ENCODE measurements at places on chromosomes 16 and 17.
A peak's percentile ranks its signal among the peaks of the same experiment; 100 is the strongest.

- no peak for DNase-seq
Measured at GRCh38 chr17:79850571-79851460, 11.6 kb upstream of the CBX4 start.

- no peak for DNase-seq
Measured at GRCh38 chr16:14020141-14020540, 51.0 kb upstream of the MRTFB start.

DNA sequence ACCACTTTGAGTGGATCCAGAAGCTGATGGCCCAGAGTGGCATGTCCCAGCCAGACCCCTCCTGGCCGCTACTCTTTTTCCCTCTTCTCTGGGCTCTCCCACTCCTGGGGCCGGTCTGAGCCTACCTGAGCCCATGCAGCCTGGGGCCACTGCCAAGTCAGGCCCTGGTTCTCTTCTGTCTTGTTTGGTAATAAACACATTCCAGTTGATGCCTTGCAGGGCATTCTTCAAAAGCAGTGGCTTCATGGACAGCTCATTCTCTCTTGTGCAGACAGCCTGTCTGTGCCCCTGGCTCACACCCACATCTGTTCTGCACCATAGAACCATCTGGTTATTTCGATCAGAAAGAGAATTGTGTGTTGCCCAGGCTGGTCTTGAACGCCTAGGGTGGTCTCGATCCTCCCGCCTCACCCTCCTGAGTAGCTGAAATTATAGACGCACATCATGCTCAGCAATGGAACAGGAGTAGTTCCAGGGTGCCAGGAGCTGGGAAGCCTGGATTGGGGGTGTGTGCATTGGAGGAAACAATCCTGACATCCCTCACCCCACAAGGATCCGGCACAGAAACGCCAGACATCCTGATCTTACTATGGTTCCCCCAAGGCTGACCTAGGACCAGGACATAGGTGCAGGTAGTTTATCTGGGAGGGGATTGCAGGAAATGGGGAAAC is 4.6 kb downstream of the PRSS21 start:
- DNase-seq: no peak

DNA sequence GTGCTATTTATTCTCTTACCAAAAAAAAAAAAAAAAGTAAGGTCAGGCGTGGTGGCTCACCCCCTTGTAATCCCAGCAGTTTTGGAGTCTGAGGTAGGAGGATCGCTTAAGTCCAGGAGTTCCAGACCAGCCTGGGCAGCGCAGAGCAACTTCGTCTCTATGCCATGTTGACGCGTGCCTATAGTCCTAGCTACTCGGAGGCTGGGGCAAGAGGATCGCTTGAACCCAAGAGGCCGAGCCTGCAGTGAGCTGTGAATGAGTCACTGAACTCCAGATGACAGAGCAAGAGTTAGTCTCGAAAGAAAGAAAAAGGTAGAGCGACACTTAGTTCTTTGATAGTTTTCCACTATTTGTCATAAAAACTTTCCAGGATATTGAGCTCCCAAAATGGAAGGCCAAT is 1.4 kb upstream of the TENT4B start:
- DNase-seq: no peak

DNA sequence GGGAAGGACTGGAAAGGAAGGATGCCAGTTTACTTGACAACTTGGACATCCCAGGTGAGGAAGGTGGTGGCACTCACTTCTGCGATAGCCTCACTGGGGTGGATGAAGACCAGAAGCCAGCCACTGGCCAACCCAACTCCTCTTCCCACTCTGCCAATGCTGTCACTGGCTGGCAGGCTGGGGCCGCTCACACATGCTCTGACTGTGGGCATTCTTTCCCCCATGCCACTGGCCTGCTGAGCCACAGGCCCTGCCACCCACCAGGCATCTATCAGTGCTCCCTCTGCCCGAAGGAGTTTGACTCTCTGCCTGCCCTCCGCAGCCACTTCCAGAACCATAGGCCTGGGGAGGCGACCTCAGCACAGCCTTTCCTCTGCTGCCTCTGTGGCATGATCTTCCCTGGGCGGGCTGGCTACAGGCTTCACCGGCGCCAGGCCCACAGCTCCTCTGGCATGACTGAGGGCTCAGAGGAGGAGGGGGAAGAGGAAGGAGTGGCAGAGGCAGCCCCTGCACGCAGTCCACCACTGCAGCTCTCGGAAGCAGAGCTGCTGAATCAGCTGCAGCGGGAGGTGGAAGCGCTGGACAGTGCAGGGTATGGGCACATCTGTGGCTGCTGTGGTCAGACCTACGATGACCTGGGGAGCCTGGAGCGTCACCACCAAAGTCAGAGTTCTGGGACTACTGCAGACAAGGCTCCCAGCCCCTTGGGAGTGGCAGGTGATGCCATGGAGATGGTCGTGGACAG is 4.5 kb downstream of the ZNF646 start:
- DNase-seq: no peak

DNA sequence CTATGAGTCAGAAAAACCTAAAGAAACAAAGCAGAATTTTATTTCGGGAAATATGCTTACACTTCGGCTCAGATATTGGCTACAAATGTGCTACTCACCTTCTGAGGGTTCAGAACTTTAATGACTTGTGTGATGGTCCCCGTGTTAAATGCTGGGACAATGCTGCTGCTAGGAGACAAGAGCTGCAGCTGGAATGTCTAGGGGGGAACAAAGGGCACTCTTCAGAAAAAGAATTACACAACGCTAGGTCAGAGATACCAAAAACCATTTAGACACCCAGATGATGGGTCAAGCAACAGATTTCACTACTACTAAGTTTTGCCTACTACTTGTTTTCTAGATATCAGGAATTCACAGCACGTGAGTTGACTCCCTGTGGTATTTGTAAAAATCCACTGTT is 10.0 kb upstream of the PHLPP2 start:
- no peak for DNase-seq

- no peak for DNase-seq
Measured at GRCh38 chr17:44914698-44915271, 515 bp downstream of the GFAP start.

- DNase-seq: no peak
Measured at GRCh38 chr16:25172831-25173230, 43.9 kb upstream of the AQP8 start.

- DNase-seq: no peak
Measured at GRCh38 chr17:44473367-44473766, 29.8 kb downstream of the GPATCH8 start.

DNA sequence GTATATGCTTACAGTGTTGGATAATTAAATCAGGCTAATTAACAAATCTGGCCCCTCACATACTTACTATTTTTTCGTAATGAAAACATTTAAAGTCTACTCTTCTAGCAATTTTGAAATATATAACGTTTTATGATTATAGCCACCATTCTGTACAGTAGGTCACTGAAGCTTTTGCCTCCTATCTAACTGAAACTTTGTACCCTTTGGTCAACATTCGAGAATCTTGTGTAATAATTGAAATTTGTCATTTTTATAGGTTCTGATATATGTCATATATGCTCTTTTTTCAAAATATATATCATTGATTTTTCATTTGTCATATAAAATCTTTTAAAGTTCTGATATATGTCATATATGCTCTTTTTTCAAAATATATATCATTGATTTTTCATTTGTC is 12.7 kb downstream of the PHKB start:
- no peak for DNase-seq

GRCh38 chr16:88826070-88826840 is 14.5 kb upstream of the APRT start:
- no peak for DNase-seq

GRCh38 chr16:47019568-47019967 is 46.1 kb upstream of the DNAJA2 start:
- no peak for DNase-seq

- DNase-seq: no peak
Measured at GRCh38 chr16:8908810-8909468, 26.8 kb downstream of the LITAFD start.

- no peak for DNase-seq
Measured at GRCh38 chr17:12209632-12210191, 189.0 kb downstream of the MAP2K4 start.

DNA sequence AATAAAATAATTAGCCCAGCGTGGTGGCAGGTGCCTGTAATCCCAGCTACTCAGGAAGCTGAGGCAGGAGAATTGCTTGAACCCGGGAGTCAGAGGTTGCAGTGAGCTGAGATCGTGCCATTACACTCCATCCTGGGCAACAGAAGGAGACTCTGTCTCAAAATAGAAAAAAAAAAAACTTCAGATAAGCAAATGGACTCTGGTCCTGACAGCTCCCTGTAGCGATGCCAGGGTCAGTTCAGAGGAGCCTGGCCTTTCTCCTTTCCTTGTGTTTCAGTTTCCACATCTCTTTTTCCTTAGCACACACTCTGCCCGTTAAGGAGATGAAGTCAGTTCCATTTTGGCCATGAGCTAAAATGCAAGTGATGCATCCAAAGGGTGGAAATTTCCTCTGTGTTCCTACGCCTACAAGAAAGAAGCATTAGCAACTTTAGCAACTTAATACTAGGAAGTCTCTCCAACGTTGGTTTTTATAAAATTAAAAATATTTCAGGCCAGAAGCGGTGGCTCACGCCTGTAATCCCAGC is 11.6 kb upstream of the GRB2 start:
- no peak for DNase-seq

- peak; percentile 55 for DNase-seq
Measured at GRCh38 chr17:8173056-8173870, 2.9 kb downstream of the TMEM107 start.

- no peak for DNase-seq
Measured at GRCh38 chr17:55274355-55275255, 9.8 kb downstream of the HLF start.

DNA sequence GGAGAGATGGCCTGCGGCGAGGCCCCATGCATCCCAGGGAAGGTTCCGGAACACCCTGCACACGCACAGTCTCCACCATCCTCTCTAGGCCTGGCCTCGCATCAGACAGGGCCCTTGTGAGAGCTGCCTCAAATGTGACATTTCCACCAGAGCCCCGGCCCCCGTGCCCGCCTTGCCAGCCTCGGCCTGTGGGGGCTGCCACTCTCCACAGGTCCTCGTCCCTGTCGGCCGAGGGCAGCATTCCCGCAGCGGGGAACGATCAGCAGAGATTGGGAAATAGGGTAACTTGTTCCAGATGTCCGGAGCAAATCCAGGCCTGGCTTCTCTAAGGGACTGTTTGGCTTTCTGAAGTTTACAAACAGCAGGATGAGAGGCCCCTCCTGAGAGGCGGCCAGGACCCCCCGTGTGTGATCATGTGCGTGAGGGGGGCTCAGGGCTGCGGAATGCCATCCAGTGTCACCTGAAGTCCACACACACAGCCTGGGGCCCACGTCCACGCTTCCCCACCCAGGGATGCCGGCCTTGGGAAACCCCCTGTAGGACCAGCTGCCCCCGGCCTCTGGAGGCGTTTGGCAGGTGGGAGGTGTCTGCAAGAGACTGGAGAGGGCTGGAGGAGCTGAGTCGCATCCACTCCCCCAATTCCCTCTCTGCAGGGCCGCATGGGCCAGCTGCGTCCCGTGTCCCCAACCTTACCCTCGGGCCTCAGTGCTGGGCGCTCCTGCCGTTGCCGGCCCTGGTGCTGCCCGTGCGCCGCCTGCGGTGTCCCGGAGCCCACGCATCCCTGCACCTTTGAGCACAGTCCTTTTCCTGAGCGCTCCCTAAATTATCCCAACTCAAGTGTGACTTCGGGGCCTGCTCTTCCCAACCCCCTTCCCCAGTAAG is 70.4 kb downstream of the ZDHHC7 start:
- DNase-seq: no peak

DNA sequence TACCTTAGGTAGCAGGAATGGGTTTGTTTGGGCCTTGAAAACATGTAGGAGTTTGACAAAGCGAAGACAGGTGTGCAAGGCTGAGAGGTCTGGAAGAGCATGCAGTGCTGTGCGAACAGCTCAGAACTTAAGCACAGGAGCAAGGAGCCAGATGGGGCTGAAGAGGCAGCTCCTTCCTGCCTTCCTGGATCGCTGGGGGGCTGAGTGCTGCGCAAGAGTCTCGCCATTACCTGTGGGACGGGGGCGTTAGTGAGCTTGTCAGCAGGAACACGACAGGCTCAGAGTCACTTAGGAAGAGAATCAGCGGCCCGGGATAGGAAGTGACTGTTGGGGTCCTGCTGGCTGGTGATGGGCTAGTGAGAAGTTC is 464 bp upstream of the MRM1 start:
- DNase-seq: no peak

DNA sequence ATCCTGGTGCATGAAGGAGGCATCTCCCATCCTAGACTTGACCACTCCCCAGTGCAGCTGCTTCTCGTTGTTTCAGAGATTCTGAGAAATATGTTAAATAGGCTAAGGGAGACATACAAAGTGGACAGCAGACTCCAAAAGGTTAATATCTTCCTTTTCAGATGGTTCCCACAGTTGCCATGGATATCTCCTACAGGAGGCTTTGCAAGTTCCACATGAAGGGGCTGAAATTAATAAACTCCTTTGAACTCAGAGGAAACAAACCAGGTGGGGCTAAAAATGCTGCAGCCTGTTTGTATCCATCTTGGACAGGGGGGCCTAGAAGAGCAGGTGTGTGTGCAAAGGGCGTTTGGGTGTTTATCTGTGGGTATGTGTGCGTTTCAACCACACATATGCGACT is 257.4 kb upstream of the XYLT1 start:
- DNase-seq: no peak

- DNase-seq: no peak
Measured at GRCh38 chr16:23452221-23452571, 793 bp downstream of the COG7 start.

GRCh38 chr17:10661437-10661836 is 4.3 kb upstream of the MYH3 start:
- no peak for DNase-seq

GRCh38 chr17:16383216-16383615 is 2.3 kb downstream of the UBB start:
- no peak for DNase-seq

DNA sequence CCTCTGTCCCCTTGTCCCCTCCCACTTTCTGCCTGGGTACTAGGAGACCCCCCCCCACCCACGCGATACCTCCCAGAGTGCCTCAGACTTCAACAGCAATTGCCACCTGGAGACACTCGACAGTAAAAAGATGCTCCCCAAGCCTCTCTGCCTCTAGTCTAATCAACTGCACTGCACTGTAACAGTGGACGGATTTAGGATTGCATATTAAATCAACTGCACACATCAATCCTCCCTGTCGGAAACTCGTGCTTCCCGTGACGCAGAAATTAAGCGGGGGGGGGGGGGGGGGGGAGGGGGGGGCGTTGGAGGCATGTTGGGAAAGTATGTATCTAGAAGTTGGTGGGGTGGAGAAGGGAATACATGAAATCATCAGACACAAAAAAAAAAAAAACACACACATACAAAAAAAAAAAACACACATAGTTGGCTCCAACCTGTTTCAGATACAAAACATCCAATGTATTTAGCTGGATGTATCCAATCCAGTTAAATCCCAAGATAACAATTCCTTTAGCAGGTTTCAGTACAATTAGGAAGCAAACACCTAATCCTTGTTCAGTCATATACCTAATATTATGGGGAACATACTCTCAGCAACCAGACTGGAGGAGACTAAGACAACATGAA is 29.7 kb downstream of the FAM222B start:
- DNase-seq: no peak
